NCI-H1930 (cell line): ENCODE measurements at places on chromosomes 3 and 15.

- DNase-seq, result no peak
Observed at GRCh38 chr3:123776071-123776782, 107.9 kb downstream of the MYLK start.

DNA sequence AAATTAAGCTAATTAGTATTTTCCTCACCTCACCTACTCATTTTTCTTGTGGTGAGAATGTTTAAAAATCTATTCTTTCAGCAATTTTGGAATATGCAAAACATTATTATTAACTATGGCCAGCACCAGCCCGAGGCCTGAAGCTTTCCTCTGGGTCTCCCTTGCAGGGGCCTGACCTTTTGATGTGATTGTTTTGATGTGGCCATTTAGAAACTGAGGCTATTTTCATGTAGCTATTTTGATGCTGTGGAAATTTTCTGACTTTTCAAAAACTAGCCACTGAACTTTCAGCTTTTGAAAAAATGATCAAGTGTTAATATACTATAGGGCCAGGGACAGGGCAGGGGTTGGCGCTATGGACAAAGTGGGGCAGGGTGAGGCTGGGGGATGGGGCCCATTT lies 8.2 kb upstream of the CCR9 start:
- DNase-seq, result no peak

DNA sequence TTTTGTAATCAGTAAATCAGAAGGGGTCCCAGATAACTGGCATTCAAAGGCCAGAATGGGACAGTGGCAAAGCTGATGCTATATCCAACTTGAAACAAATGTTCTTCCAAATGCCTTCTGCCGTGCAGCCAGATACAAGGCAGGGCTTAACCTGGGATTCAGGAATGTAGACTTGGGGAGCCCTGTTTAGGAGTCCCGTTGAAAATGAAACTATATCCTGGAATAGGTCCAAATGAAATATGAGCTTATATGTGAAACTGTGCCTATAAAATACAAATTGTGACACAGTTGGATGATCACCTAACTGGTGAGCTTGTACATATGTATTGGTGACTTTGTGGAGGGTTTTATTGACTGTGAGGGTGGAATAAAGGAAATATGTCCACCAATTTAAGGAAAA lies 28.7 kb downstream of the FRMD4B start:
- DNase-seq, result no peak

- no peak for DNase-seq
Observed at GRCh38 chr3:50375258-50375931, 16.1 kb upstream of the TMEM115 start.

- no peak for DNase-seq
Observed at GRCh38 chr15:76401285-76401684, 64.7 kb downstream of the ISL2 start.

DNA sequence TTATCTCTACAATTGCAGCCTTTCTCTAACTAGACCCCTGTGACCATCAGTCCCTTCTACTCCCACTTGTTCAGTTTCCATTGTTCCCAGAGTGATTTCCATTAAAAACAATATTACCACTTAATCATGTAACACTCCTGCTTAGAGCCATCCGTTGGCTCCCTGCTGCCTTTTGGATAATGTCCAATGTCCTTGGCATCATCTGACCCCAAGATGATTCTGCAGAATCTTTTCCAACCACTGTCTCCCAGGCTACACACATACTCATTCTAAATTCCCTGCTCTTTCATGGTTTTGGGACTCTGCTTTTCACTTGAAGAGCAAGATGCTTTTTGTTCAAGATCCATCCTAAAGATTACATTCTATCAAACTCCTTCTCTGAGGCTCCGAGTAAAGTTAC lies 7.1 kb downstream of the KCNH8 start:
- DNase-seq, result no peak

- DNase-seq, result no peak
Observed at GRCh38 chr3:119205209-119205608, 31.8 kb downstream of the UPK1B start.
